Activated T-helper 1 cell treated with Interleukin-2 at 50 U/mL for 16 hours (primary cell): ENCODE measurements at places on chromosomes 3 and 15.

GRCh38 chr3:169627073-169627472 lies 36.4 kb downstream of the MECOM start:
- DNase-seq = no peak

DNA sequence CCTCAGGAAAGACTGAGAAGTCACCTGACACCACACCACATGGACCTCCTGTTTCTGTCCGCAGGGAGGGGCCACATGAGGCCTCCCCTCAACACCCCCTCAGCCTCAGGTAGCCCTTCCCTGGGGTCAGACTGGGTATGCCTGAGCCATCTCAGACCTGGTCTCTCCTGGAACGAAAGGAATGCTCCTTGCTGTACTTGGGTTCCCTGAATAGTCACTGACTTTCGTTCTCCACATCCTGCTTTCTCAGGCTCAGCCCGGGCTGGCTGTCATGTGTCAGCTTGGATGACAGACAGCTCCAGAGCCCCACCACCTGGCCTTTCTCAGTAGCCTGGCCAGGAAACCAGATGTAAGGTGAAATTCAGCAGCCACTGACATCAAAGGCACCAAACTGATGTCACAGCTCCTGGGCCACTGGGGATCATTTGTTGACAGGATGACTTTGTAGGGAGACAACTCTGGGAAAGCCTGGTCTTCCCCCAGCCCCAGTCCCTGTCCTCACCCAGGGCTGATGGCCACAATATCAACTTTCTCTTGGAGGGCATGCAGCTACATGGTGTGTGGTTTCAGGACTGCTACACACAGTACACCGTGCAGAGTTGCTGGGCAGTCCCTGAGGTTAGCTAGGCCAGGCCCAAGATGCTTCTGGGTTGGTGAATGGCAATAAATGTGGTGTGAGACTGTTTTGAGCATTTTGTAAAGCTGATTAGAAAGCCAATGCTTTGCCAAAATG lies 141.4 kb upstream of the MRPS22 start:
- DNase-seq = no peak

GRCh38 chr15:42121682-42122081 lies 27.3 kb upstream of the PLA2G4D start:
- DNase-seq = no peak

DNA sequence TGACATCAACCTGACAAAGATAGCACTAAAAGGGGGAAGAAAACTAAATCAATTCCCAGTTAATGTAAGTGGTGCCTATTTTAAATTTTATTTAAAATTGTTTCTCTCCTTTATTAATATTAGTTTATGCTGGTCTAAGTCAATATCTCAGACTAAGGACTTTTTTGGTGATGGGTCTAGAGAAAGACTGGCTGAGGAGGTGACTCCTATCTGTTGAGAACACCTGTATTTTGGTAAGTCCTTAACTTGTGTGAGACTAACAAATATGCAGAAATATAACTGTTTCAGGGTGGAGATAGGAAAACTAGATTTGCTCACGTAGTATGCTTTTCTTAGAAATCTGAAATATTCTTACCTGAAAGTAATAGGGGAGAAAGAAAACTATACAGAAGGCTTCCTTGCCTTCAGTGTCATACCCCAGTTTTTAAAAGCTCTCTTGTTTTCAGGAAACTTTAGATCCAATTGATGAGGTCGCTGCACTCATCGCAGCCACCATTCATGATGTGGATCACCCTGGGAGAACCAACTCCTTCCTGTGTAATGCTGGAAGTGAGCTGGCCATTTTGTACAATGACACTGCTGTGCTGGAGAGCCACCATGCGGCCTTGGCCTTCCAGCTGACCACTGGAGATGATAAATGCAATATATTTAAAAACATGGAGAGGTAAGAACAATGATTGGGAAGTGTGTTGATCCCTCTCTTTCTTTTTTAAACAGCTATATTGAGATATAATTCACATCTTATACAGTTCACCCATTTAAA lies 138.9 kb downstream of the PDE8A start:
- no peak for DNase-seq

- DNase-seq = no peak
Measured at GRCh38 chr3:65006300-65006739, 318.5 kb upstream of the ADAMTS9 start.

GRCh38 chr3:106825962-106826605 lies 551.2 kb upstream of the CCDC54 start:
- DNase-seq = no peak

DNA sequence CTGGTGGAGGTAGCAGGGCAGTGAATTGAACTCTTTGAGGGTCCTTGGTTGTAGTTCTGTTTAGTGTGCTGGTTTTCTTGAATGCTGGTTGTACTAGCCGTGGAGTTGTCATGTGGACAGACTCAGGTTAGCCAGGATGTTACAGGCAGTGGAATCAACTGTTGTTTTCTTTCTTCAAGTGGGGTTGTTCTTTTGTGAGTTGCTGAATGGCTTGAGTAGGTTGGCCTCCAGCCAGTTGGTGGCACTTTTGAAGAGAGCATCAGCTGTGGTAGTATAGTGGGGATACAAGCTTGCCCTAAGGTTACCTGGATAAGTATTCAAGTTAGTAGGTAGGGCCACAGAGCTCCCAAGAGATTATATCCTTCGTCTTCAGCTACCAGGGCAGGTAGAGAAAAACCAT lies 31.8 kb upstream of the RARB start:
- no peak for DNase-seq

DNA sequence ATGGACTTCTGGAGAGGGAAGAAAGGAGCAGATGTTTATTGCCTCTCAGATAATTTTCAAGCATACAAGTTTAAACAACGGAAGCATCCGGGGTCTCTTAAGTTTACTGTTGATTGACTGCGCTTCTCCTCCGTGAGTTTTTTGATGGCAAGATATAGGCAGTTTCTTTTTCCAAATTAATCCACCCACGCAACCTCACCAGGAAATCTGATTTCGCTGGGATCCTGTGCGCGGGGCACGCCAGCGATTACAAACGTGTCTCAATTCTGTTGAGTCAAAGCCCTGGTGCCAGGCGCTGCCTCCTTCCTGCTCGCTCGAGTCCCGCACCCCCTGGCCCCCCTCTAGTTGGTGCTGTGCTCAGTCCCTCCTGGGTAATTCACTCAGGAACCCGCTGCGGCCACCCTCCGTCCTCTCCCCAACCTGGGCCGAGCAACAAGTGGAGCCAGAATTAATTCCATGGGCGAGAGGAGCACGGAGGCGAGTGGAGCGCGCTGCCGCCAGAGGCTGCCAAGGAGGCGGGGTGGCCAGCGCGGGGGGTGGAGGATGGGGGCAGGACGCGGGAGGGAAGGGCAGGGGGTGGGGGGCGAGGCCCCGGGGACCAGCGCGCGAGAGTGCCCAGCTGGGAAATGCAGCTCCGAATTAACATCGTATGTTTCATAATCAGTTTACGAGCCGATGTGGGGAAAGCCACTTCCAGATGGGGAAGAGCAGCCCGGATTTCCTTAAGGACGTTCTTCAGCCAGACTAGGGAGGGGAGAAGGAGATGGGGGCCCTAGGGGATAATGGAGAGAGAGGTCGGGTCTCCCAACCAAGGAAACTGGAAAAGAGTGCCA lies 6.0 kb downstream of the WNT5A start:
- DNase-seq = no peak
